Muscle of leg (tissue), 16 donors: ENCODE measurements at places on chromosomes 4 and X. TPM values are rescaled to one million over a fixed set of nuclear protein-coding genes. Genes with fewer than 3 reads are reported as not detected.

DNA sequence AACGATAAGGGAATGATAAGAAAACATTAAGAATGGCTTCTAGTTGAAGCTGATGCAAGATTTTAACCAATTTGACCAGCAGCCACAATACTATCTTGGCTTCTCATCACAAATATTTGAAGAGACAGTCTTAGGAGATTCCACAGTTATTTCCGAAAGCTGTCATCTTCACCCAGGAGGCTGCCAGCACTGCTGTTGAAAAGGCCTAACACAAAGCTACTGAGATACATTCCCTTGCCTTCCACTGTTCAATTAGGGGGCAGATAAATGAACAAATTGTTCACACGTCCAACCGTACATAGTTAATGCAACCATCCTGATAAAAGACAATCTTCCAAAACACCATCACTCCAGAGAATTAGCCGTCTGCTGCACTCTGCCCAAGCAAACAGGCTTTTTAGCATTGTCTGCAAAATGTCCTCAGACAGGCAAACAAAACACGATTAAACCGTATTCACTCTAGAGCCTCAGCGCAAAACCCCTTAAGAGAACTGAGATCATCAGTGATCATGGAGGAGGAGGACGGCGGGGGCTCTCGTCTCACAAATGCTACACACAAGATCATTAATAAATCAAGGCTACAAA is 189.8 kb upstream of the PSAPL1 start:
- no peak for DNase-seq

DNA sequence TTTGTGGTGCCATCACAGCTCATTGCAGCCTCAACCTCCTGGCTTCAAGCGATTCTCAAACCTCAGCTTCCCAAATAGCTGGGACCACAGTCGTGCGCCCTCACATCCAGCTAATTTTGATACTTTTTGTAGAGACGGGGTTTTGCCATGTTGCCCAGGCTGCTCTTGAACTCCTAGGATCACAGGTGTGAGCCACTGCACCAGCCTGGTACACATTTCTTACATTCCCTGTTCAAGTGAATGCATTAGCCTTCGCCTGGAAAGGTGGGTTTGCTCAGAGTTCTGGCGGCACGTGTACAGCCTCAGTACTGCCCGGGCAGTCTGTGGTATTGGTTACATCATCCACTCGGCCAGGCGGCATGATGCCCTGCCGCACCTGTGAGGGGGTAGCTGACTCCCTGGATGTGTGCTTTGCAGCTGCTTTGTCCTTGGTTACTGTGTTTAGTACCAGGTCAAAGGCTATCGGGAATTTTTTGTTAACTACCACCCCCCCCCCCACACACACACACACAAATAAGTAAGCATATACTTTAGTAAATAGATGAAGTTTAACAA is 57.1 kb downstream of the TNIP2 start:
- DNase-seq, result no peak

- no peak for DNase-seq
These were observed 9.2 kb upstream of the EOLA1 start for GRCh38 chrX:149531599-149531998.

- DNase-seq, result no peak
These were observed 59.4 kb upstream of the ADRA2C start for GRCh38 chr4:3706565-3707422.

DNA sequence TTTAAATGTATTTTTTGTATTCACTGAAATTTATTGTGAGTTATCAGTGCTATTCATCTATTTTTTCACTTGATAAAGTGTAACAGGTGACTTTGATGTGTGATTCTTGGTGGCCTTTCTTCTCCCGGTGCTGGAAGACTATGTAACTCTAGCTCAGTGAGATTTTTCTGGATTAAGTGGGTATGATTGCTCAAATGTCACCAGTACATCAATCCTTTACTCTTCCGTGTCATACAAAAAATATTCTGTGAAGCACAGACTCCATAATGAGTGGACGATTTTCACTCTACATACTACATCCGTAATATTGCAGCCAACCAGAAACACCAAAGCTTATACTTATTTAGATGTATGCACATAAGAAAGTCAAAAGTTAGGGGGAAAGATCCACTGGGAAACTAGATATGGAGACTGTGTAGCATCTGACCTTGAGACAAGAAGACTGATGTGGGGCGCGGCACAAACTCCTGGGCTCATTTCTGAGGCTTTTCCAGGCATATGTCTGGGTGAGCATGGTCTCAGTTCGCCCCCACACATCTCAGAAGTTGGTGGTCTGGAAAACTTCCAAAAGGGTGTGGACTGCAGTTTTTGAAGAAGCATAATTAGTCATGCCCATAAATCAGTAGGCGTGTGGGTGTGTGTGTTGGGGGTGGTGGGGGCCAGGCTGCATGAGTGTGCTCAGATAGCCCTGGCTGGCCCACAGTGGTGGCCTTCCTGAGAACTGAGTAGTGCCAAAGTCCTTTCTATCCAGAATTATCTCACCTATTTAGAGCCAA is 53.9 kb upstream of the TENM3 start:
- DNase-seq, result peak; percentile 43

GRCh38 chr4:88802585-88803286 is 105.1 kb upstream of the NAP1L5 start:
- no peak for DNase-seq

DNA sequence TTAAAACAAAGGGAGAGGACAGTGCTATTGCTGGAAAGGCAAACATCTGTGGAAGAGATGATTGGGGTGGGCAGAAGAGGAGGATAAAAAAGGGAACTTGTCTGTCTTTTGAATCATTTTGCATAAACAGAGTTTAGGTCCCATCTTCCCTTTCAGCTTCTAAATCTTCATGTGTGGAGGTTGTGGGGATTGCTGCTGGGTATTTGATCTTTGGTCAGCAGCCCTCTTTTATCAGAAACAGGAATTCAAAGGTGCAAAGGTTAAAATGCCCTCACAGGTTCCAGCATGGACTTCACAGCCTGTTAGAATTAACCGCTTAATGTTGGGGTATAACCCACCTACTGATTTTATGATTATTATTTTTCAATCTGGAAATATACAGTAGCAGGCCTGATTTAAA is 39.5 kb upstream of the TMEM154 start:
- DNase-seq, result peak; percentile 13

DNA sequence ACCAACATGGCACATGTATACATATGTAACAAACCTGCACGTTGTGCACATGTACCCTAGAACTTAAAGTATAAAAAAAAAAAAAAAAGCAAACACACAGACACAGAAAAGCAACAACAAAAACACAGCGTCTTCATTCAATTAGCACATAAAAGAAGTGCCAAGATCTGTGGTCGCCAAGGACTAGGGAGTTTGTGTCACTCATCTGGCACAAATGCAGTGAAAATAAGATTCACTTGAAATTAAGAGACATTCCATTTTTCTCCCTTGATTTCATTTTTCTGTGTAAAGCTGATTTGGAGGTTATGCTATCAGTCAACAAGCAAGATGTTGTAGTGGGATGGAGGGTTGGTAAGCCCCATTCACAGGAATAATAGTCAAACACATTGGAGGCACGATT is 115.3 kb downstream of the FAT4 start:
- no peak for DNase-seq

DNA sequence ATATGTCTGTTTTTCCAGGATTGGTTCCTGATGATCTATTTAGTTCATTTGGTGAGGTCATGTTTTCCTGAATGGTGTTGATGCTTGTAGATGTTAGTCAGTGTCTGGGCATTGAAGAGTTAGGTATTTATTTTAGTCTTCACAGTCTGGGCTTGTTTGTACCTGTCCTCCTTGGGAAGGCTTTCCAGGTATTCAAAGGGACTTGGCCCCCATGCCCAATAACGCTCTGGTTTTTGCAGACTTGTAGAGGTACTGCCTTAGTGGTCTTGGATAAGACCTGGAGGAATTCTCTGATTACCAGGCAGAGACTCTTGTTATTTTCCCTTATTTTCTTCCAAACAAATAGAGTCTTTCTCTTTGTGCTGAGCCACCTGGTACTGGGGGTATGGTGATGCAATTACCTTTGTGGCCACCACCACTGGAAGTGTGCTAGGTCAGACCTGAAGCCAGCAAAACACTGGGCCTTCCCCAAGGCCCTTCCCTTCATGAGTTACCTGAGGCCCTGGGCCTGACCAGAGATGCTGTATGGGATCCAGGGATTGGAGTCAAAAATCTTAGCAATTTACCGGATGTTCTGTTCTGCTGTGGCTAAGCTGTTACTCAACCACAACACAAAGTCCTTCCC is 63.3 kb upstream of the RXFP1 start:
- DNase-seq, result no peak

DNA sequence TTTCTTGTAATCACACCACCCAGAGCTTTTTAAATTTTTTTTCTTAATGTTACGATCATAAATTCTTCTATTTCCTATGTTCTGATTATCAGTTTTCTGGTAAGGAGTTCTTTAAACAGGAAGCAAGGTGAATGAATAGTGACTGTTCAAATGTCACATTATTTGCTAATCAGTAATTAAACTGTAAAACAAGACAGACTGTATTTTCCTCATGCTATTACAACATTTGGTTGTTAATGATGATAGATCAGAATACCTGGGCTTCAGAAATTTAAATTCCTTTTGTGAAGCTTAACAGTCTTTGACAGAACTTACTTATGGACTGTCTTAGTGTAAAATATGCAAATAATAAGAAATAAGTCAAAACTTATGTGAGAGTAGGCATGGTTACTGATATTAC is 41.4 kb downstream of the CLCN3 start:
- no peak for DNase-seq

DNA sequence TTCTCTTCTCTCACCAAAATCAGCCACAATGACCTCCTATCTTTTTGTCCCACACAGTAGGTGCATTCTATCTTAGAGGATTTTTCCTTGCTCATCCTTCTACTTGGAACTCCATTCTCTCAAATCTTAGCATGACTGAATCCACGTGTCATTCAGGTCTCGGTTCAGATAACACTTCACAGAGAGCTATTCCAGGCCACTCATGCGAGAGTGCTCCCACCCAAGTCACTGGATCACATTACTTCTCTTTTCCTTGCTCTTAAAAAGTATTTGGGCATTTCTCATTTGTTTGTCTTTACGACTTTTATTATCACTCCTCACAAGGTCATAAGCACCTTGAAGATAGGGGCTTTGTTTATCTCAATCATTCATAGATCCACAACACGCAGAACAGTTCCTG is 647.5 kb upstream of the TENM3 start:
- DNase-seq, result no peak

- no peak for DNase-seq
These were observed 680.6 kb upstream of the CPEB2 start for GRCh38 chr4:14321723-14322122.

DNA sequence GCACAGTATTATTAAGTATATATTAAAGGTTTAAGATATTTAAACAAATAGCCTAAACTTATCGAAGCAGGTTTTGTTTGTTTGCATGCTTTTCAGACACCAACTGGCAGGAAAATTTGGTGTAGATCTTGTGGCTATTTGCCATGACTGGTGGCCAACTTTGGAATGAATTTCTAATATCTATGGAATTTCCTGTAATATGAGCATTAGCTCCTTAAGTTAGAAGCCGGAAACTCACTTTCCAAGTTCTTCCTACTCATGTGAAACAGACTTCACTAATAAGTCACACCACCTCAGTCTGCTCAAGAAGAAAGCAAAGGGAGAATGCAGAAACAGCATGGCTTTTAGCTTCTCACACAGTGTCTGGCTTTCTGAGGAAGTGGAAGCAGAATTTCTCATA is 563.9 kb downstream of the GRXCR1 start:
- DNase-seq, result peak; percentile 1

DNA sequence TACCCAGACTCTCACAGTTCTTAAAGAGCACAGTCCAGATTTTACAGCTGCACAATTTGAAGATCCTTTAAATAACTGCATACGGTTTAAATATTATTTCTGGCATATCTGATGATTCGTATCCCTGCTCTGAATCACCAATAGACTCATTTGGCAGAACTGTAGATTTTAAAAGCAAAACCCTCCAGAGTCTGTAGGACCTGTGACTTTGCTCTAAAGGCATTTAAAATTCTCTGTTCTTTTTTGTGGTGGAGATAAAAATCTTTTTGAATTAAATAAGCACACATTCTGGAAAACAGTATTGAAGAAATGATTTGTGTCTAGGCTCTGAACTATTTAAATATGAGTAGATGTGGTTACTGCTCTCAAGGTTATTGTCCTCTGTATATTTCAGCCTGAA is 246.2 kb upstream of the PITX2 start:
- DNase-seq, result peak; percentile 25

GRCh38 chrX:153410373-153410772 is 899 bp upstream of the ZFP92 start:
- no peak for DNase-seq

DNA sequence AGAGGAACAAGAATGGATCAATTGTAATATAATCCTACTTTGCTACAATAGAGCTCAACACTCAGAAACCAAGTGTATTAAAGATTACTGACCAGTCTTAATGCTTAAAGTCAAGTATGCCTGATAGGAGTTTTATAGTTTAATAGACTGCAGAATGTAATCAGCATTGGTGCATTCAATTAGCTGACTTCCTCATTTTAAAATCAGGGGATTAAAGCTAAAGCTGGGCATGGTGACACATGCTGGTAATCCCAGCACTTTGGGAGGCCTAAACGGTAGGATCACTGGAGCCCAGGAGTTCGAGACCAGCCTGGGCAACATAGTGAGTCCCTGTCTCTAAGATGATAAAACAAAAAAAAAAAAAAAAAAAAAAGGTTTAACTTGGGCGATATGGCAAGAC is 10.8 kb downstream of the HNRNPDL start:
- no peak for DNase-seq

DNA sequence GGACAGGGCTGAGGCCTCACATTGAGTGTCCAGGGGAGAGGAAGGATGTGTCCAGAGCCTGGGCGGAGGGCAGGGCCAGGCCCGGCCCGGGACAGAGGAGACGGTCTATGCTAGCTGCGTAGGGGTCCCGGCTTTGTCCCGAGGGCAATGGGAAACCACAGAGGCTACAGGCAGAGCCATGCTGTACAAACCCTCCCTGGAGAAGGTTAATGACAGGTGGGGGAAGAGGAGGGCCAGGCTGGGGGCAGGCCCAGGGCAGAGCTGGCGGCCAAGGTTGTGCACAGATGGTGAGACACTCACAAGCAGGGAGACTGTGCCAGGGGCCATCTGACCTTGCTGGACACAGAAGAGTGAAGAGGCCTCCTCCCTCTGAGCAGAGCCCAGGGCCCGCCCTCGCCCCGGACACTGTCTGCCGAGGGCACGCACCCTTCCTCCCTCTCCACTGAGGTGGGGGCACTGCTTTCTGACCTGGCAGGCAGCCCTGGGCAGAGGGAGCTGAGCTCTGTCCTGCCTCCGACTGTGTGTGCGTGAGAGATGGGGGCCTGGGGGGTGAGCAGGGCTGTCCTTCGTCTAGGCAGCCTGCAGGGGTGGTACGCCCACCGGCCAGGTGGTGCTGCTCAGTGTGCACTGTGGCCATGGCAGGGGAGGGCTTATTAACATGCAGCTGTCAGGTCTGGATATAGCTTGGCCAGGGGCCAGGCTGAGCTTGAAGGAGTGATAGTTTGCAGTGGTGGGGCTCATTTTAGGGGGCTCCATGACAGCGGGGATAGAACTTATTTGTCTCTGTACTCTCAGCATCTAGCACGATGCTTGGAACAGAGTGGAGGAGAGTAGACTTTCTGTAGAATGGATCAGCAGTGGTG is 75.7 kb upstream of the LRPAP1 start:
- DNase-seq, result peak; percentile 77

HNRNPH2 gene
- 40.8 TPM for total RNA-seq

GYG2 gene
- 1.7 TPM for total RNA-seq

UTP14A gene
- 18.3 TPM for total RNA-seq

KCTD8 gene
- total RNA-seq, result 0.09 TPM

KLKB1 gene
- total RNA-seq, result 0.09 TPM

TMEM156 gene
- total RNA-seq, result 0.35 TPM

FDCSP gene
- 0.13 TPM for total RNA-seq

AKAP4 gene
- total RNA-seq, result 0.66 TPM

MAGEA8 gene
- not detected for total RNA-seq

WAS gene
- total RNA-seq, result 2.1 TPM

SETD7 gene
- 55.1 TPM for total RNA-seq

SLITRK4 gene
- total RNA-seq, result 4.7 TPM

MAPK10 gene
- total RNA-seq, result 1.9 TPM

GNRHR gene
- not detected for total RNA-seq
